Natural killer cell treated with Interleukin-12 subunit alpha and Interleukin-12 subunit beta and Interleukin-15 and Interleukin-18, amount 100 ng/mL, for 72 hours (primary cell): ENCODE measurements at places on chromosomes 11 and 22. TPM values are rescaled to one million over a fixed set of nuclear protein-coding genes. Genes with fewer than 3 reads are reported as not detected.

The EXPH5 gene
- 0.90 TPM for total RNA-seq

The NPTXR gene
- 1.3 TPM for total RNA-seq

The FOLR1 gene
- total RNA-seq: not detected

The OR51I1 gene
- total RNA-seq: not detected

The FLRT1 gene
- total RNA-seq: not detected

The OSM gene
- total RNA-seq: 38.7 TPM

DNA sequence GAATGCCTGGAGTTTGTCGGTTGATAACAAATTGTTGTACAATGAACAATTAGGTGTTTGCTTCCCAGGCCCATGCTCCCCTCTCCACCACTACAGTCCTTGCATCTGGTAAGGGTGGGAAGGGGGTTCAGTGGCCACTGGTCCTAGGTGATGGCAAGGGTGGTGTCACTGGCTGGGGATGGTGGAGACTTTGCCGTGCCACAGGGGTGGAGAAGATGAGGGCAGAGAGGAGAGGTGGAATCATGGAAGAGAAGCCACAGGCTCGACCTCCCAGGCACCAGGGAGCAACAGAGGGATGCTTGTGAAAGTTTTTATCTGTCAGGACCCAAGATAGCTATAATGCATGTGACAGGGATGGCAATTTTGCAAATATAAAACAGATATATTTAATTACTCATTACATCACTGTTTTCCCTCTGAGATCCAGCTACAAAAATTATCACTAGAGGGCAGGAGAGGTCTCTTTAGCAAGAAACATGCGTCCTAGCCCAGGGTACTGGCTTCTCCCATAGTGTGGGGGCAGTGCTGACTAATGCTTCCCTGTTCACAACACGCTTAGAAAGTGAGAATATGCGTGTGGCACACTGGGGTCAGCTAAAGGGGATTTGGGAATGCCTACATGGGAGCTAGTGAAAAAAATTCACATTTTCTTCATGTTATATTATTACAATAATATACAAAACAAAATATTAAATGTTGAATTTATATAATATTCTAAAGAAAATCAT is 49.0 kb upstream of the AMPD3 start:
- no peak overlapping the region for H3K4me3 ChIP-seq
- no peaks in the 10 kb centered on the region for H3K27me3 ChIP-seq
- no peak for DNase-seq
- peaks cover 21% of the 10 kb centered on the region for H3K4me1 ChIP-seq
- no peak overlapping the region for H3K27ac ChIP-seq

DNA sequence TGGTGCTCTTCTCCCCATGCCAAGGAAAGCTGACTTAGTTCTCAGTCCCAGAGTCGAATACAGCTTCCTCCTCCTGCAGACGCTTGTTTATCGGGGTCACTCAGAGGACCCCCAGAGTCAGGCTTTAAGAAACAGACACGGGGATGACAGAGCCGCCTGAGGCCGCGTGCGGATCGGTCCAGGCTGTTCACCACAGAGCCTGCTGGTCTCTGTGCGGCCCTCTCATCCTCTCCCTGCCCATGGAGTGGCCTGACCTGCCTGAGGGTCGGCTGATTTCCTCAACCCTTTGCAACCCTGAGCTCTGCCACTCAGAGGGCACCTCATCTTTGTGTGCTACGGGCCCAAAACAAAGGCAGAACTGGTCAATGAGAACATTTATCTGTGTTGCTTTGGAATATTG is 2.1 kb downstream of the GAL start:
- no peaks in the 10 kb centered on the region for H3K36me3 ChIP-seq
- no peak overlapping the region for H3K27ac ChIP-seq
- H3K4me3 ChIP-seq: no peak overlapping the region
- no peak for DNase-seq
- peaks cover 52% of the 10 kb centered on the region for H3K27me3 ChIP-seq

- H3K4me3 ChIP-seq: no peak overlapping the region
- peaks cover 20% of the 10 kb centered on the region for H3K4me1 ChIP-seq
- no peak for DNase-seq
- peak overlapping the region; percentile 61 for H3K27ac ChIP-seq
- H3K36me3 ChIP-seq: peaks cover 13% of the 10 kb centered on the region
- H3K27me3 ChIP-seq: no peaks in the 10 kb centered on the region
Measured at GRCh38 chr22:17732251-17732854, 41.9 kb downstream of the BID start.

DNA sequence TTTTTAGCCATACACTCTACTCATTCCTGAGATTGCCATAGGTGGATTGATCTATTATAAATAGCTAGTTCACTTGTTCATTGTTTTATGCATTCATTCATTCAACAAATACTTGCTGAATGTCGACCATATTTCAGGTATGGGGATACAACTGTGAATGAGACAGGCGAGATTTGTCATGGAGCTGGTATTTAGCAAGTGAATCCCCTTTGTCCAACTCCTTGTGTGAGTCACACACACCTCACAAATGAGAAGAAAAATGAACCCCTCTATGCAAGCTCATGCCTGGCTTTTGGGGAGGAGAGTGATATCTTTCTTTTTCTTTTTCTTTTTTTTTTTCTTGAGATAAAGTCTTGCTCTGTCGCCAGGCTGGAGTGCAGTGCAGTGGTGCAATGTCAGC is 1.8 kb upstream of the AMPD3 start:
- no peak for DNase-seq
- H3K27ac ChIP-seq: no peak overlapping the region
- H3K4me3 ChIP-seq: no peak overlapping the region
- peaks cover 19% of the 10 kb centered on the region for H3K27me3 ChIP-seq
- H3K36me3 ChIP-seq: no peaks in the 10 kb centered on the region
- H3K4me1 ChIP-seq: peaks cover 49% of the 10 kb centered on the region

- peaks cover 52% of the 10 kb centered on the region for H3K4me1 ChIP-seq
- H3K27ac ChIP-seq: peak overlapping the region; percentile 86
- peak overlapping the region; percentile 96 for H3K4me3 ChIP-seq
Measured at GRCh38 chr11:102320188-102320587, 2.9 kb downstream of the BIRC3 start.

GRCh38 chr11:23227078-23227445 is 366.8 kb upstream of the CCDC179 start:
- no peak overlapping the region for H3K27ac ChIP-seq
- H3K27me3 ChIP-seq: no peaks in the 10 kb centered on the region
- no peak overlapping the region for H3K4me3 ChIP-seq

- H3K27ac ChIP-seq: peak within 1 kb of the TSS; percentile 67
- H3K4me3 ChIP-seq: peak within 1 kb of the TSS; percentile 83
- no peaks in the 10 kb centered on the region for H3K36me3 ChIP-seq
- peaks cover 10% of the 10 kb centered on the region for H3K4me1 ChIP-seq
- H3K27me3 ChIP-seq: peaks cover 6% of the 10 kb centered on the region
Measured at GRCh38 chr11:94767701-94768601, at the start of gene AMOTL1. AMOTL1 (plus strand) TSS chr11:94768356; CDS start chr11:94768512, 156 bp downstream.
